ENCODE measurements at places on chromosomes 6 and 20.

GRCh38 chr20:1273366-1273765 is 7.3 kb downstream of the SNPH start:
- DNase-seq = no peak

GRCh38 chr20:36270744-36271638 is 34.7 kb downstream of the AAR2 start:
- no peak for DNase-seq

DNA sequence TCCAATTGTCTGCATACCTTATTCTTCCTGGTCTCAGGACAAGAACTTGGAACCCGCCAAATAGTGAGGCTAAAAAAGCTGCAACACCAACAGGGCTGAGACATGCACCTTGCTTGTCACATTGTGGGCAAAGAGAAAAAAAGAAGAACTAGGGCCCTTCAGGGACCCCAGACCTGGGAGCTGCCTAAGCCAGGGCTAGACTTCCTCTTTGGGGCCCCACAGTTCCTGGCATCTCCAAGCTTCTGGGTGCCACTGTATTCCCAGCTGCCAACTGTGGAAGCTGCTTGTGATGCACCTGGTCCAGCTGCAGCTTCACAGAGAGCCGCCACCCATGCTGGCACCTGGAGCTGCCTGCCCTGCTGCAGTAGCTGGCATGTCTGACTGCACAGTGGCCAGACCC is 370.6 kb downstream of the CD83 start:
- no peak for DNase-seq

DNA sequence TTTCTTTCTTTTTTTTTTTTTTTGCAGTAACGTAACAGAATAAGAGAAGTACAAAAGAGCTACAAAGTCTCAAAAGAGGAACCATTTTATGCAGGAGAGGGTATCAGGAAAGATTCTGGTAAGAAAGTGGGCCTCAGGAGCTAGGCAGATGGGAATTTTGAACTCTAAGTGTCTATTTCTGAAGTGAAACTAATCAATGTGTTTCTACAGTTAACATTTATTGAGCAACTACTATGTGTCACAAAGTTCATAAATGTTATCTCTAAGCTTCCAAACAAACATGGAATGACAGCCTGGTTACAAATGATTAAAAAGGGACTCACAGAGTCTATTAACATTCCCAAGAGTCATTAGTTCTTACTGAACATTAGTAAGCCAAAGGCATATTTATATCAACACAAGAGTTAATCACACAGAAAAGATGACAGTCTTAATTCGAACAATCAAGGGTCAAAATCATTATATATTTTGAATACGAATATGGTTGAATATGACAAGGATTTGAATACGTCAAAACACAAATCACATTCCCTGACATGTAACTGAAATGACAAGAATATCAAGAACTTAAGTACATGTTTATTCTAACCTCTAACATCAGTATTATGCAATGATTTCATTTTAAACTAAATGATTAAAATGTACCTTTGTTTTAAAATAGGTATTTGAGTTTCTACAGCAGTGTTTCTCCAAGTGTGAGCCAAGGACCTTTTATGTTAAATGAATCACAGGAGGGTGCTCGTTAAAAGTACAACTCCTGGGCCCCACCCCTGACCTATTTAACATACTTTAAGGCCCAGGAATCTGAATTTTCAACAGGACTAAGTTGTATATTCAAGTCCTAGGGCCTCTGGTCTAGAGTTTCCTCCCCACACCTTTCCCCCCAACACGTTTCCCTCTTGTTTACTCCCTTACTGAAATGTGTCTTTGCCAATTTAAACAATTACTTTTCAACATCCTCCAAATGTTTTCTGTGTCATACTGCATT is 89.7 kb downstream of the ATXN1 start:
- DNase-seq = no peak

DNA sequence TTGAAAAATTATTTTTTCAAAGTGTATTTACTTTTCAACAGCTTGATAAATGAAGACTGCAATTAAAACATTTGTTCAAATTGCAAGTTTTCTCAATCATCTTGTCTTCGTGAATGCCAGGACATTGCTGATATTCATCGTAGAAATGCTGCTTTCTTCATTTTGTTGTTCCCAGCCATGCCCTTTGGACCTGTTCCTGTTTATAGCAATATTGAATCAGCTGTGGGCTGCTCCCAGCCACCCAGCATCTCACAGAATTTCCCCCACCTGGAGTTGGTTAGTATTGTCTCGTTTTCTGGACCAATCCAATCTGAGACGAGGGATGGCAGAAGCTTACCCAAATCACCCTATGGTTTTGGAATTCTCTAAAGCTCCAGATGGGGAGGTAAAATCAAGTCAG is 40.8 kb downstream of the SLC22A2 start:
- no peak for DNase-seq

DNA sequence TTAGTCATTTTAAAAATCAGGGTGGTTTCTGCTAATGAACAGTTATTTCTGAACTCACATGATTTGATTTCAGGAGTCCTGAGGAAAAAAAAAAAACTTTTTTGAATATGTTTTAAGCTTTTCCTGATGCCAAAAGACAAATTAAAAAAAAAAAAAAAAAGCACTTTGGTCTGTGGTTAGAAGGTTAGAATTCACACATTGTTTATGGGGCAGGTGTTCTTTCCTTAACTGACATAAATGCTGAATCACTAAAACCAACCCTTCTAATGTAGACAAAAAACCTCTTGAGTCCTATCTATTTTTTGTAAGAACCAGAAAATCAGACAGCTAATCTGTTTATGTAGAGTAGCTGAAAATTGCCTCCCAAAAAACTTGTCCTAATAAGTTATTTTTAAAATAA is 20.4 kb downstream of the THEMIS start:
- DNase-seq = no peak

DNA sequence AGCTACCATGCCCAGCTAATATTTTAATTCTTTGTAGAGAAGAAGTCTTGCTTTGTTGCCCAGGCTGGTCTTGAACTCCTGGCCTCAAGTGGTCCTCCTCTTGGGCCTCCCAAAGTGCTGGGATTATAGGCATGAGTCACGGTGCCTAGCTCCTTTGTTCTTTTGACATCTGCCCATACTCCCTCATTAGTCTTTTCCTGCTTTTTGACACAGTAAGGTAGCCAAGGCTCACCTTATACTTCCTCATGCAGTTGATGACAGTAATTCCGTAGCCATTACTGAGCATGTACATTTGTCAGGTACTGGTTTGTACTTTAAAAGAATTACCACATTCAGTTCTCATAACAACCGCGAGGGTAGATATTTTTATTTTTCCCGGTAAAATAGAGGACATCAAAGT is 76.7 kb downstream of the CDYL start:
- no peak for DNase-seq

All from EL (cell line).